ENCODE measurements at places on chromosomes 11 and 22.

- DNase-seq, result no peak
Measured at GRCh38 chr11:5280582-5281102, 10.9 kb upstream of the HBE1 start.

DNA sequence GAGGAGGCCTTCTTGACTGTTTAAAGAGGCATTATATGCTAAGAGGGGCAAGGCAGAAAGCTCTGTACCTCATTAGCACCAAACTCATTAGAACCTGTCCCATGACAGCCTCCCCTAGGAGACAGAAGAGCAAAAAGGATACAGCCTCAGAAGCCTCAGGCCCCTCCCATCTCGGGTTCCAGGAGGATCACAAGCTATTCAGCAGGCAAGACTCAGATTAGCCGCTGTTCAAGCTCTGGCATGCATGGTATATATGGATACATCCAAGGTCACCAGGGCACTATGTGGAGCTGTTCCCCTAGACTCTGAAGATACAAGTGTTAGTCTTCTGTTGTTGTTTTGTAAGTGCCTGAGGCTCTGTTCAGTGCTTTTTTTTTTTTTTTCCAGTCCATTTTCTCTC, 32.1 kb downstream of the ATXN10 start:
- no peak for DNase-seq

- no peak for DNase-seq
Measured at GRCh38 chr22:44047891-44048301, 23.8 kb downstream of the PARVB start.

- DNase-seq, result no peak
Measured at GRCh38 chr22:27865496-27865895, 53.6 kb downstream of the PITPNB start.

GRCh38 chr11:34576331-34576730, 44.6 kb upstream of the EHF start:
- no peak for DNase-seq

DNA sequence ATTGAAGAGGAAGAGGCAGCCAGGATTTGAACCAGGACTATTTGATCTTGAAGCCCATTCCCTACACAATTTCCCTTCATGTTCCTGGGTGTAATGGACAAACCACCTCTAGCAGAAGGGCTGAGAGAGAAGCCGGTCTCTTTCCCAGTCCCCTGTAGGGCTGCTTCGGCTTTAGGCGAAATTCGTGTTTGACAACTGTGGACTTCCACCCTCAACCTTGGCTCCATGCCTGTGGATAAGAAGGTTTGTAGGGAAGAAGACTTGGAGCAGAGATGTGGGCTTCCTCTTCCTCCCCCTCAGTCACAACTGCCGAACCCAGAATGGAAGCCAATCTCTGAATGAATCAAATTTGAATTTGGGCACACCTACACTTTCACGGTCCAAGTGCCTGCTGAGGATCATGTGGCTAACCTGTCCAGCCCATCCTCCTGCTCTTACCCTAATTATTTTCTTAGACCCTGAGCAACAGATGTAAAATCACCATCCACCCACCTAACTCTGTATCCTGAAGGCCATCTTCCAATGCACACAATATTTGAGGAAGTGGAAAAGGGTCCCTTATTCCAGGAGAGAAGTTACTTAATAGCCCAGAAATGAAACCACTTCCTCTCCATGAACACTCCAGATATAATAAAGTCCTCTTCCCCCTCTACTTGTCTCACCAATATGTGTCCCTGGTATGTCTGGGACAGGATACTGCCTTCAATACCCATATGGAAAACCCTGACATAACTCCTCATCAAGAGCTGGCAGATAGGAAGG, 10.1 kb upstream of the SCN2B start:
- DNase-seq, result no peak

DNA sequence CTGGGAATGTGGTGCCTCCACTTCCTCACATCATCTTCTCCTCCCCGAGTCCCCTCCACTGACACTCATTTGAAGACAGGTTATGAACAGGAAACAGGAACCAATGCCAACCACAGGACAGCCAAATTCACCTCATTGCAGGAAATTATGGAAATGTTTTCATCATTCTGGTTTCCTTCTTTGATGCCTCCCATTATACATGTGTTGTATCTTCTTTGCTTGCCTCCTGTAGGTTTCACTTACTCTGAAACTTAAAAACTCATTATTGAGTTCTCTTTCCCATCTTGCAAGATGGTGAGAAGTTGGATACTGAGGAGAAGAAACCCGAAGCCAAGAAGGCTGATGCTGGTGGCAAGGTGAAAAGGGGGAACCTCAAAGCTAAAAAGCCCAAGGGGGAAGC, 108.5 kb downstream of the PHF21B start:
- DNase-seq, result no peak

Measured in left kidney (tissue), 8 donors.